Activated T-helper 2 cell treated with anti-CD3 and anti-CD28 coated beads, Interferon-gamma antibody, Interleukin-2, Interleukin-4, amounts not matched to agents 10 μg/mL and 5 μg/mL and 100 μg/mL, durations not matched to agents 14 hours and 24 hours and 36 hours (primary cell): ENCODE measurements at places on chromosomes 1 and 21.
A peak's percentile ranks its signal among the peaks of the same experiment; 100 is the strongest.

DNA sequence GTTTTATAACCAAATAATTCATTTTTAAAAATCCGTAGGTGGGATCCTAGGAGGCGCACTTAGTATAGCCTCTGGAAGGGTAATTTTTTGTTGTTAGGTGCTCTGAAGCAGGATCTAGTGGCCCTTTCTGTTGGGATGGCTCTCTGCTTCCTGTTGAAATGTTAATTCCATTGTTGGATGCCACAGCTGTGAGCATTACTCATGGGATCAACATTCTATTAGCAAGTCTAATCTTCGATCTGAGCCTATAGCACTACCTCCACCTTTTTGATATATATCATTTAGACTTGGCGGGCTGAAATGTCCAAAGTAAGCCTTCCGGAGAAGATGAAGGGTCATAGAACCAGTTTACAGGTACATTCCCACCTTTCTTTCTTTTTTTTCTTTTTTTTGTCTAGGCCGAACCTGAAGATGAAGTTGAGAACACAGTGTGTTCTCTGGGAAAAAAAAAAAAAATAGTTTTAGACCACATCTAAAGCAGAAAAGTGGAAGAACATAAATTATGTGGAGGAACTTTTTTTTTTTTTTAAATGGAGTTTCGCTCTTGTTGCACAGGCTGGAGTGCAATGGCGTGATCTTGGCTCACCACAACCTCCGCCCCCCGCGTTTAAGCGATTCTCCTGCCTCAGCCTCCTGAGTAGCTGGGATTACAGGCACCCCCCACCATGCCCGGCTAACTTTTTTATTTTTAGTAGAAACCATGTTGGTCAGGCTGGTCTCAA, 1.4 kb downstream of the CXADR start:
- H3K27ac ChIP-seq, result no peak overlapping the region
- no peak for DNase-seq
- peaks cover 15% of the 10 kb centered on the region for H3K4me1 ChIP-seq
- no peaks in the 10 kb centered on the region for H3K36me3 ChIP-seq

DNA sequence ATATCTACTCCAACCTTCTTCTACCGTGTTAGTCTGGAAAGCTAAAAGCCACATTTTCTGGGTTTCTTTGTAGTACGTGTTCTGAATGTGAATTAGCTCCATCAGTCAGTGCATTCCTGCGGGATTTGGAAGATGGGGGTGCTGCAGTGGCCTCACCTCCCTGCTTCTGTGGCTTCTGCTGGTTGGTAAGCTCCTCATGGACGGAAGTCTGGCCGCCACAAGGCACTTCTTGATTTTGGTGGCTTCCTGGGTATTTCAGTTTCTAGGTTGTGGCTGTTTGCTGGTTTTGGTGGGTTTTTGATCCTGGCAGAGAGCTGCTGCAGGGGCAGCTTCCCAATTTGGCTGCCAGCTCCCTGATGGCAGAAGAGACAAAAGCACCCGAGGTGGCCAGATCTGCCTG, 20.9 kb upstream of the TACSTD2 start:
- H3K36me3 ChIP-seq, result no peaks in the 10 kb centered on the region
- no peak overlapping the region for H3K27ac ChIP-seq
- no peak overlapping the region for H3K4me3 ChIP-seq

- no peaks in the 10 kb centered on the region for H3K27me3 ChIP-seq
- peaks cover 31% of the 10 kb centered on the region for H3K36me3 ChIP-seq
- H3K27ac ChIP-seq, result no peak overlapping the region
- no peak for DNase-seq
- H3K4me3 ChIP-seq, result no peak overlapping the region
These were observed 17.6 kb downstream of the PSEN2 start for GRCh38 chr1:226888021-226888420.

GRCh38 chr21:45330851-45331261, 43.2 kb upstream of the POFUT2 start:
- H3K36me3 ChIP-seq, result no peaks in the 10 kb centered on the region
- H3K27ac ChIP-seq, result no peak overlapping the region
- H3K4me3 ChIP-seq, result no peak overlapping the region
- no peaks in the 10 kb centered on the region for H3K4me1 ChIP-seq

- H3K36me3 ChIP-seq, result no peaks in the 10 kb centered on the region
- no peaks in the 10 kb centered on the region for H3K4me1 ChIP-seq
- no peak for DNase-seq
- H3K4me3 ChIP-seq, result no peak overlapping the region
These were observed 317.2 kb upstream of the C1orf87 start for GRCh38 chr1:60390593-60391282.

- H3K4me3 ChIP-seq, result no peak overlapping the region
- no peaks in the 10 kb centered on the region for H3K36me3 ChIP-seq
- H3K4me1 ChIP-seq, result no peaks in the 10 kb centered on the region
- no peak for DNase-seq
These were observed 257.1 kb downstream of the KCTD3 start for GRCh38 chr1:215824245-215824644.

DNA sequence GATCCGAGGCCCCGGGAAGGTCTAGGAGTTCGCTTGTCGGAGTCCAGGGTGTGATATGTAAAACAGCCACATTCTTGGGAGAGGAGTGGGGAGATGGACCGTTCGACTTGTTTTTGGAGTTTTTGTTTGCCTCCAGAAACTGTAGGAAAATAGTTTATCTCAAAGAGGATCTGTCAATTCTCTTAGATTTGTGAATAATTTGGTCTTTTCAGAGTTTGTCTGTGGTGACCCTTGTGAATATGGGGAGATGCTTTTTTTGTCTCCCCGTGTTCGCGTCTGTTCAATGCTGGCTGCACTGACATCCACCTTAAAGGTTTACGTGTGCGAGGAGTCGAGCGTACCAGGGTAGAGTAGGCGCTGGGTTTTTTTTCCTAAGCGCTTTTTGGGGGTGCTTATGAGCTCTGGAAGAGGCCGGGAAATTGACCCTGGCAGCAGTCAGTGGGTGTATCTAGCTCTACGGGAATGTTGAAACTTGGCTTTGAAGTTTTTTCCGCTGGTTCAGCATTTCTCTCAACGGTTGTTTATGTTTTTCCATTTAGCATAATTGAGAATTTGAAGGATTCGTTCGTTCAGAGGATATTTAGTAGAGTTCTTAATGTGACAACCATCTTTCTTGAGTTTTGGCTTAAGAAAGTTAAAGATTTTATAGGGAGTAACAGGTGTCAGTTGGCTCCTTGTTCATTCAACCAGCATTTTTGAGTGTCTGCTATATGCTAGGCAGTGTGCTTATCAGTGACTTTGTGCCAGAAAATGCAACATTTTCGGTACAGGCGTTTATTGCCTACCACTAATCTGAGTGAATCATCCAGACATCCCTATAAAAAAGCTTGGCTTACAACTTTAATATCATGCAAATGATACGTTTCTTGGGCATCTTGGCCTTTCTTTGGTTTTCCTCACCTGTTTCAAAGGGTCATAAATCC, 1.2 kb downstream of the SZRD1 start:
- H3K4me3 ChIP-seq, result peak overlapping the region; percentile 96
- peaks cover 41% of the 10 kb centered on the region for H3K4me1 ChIP-seq
- DNase-seq, result no peak

GRCh38 chr1:204366759-204367158, 7.0 kb upstream of the PLEKHA6 start:
- H3K27ac ChIP-seq, result no peak overlapping the region
- H3K27me3 ChIP-seq, result peaks cover under 1% of the 10 kb centered on the region
- peaks cover 45% of the 10 kb centered on the region for H3K4me1 ChIP-seq
- DNase-seq, result no peak
- H3K4me3 ChIP-seq, result no peak overlapping the region
